ENCODE measurements at places on chromosomes 5 and 9.

GRCh38 chr5:76351577-76351976 is 51.5 kb upstream of the IQGAP2 start:
- peak; percentile 16 for DNase-seq

- no peak for DNase-seq
Observed at GRCh38 chr5:157963761-157964160, 104.8 kb upstream of the CLINT1 start.

DNA sequence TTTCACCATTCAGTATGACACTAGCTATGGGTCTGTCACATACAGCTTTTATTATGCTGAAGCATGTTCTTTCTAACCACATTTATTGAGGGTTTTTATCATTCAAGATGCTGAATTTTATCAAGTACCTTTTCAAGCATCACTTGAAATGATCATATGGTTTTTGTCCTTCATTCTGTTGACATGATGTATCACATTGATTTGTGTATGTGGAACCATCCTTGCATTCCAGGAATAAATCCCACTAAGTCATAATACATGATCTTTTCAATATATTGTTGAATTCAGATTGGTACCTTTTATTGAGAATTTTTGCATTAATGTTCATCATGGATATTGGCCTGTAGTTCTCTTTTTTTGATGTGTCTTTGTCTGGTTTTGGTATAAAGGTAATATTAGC is 317.4 kb downstream of the NNT start:
- DNase-seq: no peak

DNA sequence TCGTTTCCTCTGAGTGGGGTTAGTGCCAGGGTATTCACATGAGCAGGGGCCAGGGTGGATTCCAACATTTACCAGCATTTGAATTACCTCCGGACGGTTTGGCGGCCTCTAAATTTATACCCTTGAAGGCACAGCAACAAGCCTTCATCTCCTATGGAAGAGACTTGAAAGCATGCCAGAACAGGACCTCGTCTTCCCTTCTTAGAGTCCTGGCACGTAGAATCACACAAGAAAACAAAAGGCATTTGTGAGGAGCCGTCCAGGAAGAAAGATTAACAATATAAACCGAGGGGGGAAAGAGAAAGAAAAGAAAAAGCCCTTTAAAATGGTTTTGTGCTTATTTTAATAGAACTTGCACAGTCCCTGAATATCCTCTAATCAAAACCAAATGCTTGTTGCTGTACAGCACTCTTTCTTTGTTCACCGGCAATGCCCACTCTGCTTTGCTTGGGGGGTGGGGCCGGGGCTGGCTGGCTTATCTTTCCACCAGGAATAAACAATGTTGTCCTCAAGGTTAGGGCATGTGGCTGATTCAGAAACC is 575.8 kb upstream of the ZNF462 start:
- DNase-seq: no peak

GRCh38 chr5:170305016-170305645 is 7.6 kb upstream of the LCP2 start:
- DNase-seq: no peak

- DNase-seq: no peak
Observed at GRCh38 chr9:6640268-6641051, 5.1 kb downstream of the GLDC start.

DNA sequence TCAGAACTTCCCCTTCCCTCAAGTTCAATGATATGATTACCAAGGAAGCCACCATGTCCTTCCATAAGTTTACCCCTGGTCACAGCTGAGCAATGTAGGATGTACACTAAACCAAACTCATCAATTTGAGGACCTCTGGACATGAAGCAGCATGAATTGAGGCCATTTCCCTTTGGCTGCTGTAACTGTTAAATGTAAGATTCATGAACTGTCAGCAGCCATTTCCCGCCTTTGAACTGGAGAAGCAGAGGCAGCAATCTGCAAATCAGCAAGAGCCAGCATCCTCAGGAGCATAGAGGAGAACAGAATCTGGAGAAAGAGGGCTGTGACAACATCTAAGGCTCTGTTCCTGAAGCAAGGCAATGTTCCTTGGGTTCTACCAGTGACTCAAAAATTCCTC is 104.3 kb upstream of the PTGER4 start:
- no peak for DNase-seq

DNA sequence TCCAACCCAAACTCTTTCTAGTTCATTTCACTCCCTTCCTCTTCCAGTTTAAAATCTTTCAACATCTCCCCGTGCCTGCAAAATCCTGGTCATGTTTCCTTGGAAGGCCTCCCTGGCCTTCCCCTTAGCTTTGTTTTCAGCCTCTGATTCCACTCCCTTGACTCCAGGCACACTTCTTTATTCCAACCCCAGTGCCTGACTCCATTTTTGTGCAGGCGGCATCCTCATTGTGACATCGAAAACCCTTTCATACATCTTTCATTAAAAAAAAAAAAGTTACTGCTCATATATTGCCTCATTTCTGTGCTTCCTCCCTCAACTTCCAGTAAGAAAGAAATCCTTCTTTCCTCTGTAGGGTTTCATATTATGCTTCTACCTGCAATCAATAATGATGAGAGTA is 7.1 kb upstream of the TNFSF8 start:
- DNase-seq: no peak

GRCh38 chr5:168324859-168325630 is 33.6 kb downstream of the WWC1 start:
- DNase-seq: no peak

DNA sequence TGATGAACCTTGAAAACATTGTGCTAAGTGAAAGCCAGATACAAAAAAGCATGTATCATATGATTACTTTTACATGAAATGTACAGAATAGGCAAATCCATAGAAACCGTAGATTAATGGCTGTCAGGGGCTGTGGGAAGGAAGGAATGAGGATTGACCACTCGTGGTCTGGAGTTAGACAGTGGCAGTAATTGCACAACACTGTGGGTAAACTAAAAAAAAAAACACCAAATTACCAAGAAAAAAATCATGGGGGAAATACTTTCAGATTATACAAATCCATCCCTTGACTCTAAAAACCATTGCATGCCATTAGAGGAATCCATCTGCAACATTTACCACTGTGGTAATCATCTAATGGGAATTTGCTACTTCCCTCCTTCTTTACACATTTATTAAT is 140.0 kb downstream of the SIL1 start:
- DNase-seq: no peak
